ENCODE measurements at places on chromosomes 7 and 10.

- DNase-seq = no peak
Measured at GRCh38 chr10:130456616-130457015, 320.4 kb downstream of the GLRX3 start.

DNA sequence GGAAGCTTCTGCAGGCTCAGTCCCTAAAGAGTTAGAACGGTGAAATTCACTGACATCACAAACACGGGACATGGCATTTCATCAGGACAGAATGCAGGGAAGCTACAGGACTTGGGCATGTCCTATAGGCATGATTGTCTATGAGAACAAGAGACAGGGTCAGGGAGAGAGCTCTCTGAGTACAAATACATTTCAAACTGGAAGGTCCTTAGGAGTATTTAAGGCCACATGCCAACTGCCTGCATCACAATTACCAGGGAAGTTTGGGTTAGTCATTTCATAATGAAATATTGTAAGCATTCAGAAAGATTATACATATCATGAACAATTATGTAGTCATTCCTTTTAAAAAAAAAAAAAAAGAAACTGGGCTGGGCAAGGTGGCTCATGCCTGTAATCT lies 71.3 kb downstream of the CREB3L2 start:
- DNase-seq = no peak

DNA sequence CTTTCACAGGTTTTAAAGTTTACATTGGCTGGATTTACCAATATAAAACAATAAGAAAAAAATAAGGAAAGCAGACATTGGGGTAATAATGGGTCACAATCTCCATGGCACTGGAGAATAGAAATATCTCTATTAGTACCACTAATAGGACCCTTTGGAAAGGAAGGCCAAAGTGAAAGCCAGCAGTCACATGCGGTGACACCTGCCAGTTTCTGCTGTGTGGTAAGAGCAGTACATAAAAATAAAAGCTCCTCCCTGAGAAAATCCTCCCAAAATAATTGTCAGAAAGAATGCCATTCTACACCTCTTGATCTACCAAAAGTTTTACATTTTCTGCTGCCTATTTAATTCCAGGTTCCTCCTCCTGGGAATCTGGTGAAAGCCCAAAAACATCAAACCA lies 30.4 kb upstream of the SLC13A1 start:
- DNase-seq = no peak

DNA sequence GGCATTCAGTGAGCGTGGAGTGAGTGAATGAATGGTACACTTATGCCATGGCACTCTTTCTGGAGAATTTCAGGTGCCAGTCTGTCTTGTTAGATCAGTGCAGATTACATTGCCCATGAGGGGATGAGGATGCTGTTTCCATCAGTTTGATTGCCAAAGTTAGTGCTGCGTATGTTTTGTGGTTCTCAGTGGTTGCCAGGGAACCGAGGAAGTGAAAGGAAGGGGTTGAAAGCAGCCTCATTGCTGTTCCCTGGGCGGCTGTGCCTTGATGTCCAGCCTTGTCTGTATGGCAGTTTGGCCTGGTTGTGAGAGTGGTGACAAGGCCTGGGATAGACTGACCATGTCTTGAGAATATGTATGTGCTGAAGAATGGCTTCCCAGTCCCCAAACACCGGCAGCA lies 30.2 kb downstream of the WBP1L start:
- no peak for DNase-seq

DNA sequence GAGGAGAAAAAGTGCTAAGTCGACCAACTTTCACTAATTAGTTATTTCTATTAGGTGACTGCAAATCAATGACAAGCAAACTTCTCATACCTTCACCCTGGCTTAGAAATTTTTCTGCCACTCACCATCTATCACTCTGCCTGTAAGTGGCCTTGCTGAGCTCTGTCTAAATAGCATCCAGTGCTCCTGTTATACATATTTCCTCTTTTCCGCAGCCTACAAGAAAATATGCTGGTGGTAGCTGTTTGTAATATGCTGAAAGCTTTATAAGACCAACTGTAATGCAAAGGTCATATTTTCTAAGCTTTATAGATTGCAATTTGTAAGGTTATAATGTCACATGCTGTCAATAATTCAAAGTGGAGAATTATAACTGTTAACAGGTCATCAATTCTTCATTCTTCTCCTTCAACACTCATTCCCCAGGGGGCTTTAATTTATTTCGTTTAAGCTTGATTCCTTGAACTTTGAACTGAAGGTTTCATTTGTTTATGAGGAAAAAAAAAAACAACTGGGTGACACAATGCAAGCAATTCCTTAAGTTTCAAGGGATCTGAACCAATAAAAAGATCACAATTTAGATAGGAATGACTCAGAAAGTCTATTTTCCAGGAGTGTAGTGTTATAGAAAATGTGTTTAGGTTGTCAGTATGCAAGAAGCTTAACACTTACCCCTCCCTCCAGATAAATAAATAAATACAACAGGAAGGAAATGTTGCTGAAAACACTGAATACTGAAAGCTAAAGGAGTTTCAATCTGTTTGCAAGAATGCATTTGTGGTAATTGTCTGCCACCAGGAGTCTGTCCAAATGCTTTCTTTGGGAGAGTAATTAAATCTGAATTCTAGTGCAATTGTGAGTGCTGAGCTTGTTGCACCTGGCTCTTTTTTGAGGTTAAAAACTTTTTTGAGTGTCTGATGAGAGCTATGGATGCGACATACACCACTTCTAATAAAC lies 183.7 kb downstream of the SORCS1 start:
- DNase-seq = no peak

DNA sequence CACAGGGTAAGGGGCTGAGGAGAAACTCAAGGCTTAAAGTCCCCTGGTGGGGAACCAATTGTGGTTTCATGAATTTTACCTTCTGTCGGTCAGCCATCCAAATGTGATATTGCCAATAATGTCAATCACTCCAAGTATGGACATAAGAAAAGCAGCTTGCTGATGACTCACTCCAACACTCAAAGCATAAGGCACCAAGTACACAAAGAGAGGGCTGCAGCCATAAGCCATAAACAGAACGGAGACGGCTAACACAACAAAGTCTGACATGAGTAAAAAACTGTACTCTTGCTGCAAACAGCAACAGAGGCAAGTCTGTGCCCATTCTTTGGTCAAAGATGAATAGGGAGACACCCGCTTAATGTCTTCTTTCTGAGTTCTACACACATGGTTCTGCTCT lies 24.2 kb downstream of the IFIT5 start:
- DNase-seq = no peak

GRCh38 chr10:12635127-12635541 lies 285.8 kb downstream of the CAMK1D start:
- DNase-seq = no peak

- no peak for DNase-seq
Measured at GRCh38 chr7:135831455-135832195, 83.0 kb upstream of the FAM180A start.

DNA sequence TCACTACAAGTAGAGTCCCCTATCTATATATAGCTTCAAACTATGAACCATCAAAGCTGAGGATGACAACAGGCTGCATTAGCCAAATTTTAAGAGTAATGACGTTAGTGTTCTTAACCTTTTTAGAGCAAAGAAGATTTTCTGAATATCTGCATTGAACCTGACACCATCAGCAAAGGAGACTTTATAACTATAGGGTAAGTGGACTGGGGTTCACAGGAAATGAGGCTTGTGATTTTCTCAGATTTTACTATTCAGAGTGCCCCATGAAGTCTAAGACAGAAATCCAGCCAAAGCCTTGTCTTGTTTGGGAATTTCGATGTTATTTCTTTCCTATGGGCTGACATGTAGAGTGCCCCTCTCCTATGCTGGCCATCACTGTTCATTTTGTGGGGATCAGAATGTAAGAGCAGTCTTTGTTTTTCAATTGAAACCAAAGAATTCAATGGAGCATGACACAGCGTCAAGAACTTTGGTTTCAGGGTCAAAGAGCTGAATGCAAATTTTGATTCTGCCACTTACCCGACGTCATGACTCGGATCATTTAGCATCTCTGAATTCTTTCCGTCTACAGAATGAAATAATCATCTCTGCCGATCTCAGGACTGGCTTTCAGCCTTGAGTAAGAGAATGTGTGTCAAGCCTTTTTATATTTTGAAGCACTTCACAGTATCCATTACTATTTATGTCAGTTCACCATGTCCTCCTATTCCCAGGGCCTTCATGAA lies 52.7 kb downstream of the DENND11 start:
- DNase-seq = no peak

GRCh38 chr10:19629567-19629966 lies 186.7 kb upstream of the PLXDC2 start:
- DNase-seq = no peak

- DNase-seq = no peak
Measured at GRCh38 chr7:97145068-97145467, 27.6 kb downstream of the SDHAF3 start.

DNA sequence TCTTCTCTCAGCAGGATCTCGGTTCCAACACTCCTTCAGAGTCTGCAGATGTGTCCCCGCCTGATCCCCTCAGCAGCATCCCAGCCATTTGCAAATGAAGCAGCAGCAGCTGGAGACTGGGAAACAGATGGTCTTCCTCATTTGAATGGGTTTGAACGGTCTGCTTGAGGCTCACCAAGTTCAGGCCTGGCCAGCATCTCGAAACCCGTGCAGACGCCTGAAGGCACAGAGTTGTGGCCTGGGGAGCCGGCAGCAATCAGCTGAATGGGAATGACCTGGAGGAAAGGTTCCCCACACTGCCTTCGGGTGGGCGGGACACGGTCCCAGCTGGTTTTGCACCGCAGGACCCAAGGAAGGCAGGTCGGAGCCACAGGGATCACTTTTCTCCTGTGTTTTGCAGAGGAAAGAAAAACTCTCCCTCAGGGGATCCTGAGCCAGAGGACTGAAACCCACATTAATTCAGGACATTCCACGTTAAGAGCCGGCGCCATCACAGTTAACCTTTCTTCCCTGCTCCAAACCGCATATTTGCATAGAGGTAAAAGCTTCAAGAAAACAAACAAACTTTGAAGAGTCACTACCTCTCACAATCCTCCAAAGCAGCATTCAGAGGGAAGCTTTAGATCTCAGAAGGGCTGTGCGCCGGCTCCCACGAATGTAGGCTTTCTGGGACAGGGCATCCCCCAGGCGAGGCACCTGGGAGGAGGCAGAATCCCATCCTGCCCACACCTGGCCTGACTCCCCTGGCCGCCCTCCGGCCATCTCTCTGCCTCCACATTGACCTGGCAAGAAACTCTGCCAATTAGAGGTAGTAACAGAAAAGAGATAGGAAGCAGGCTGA lies 17.7 kb downstream of the FGFR2 start:
- no peak for DNase-seq

GRCh38 chr7:23196306-23196705 lies 14.5 kb downstream of the NUP42 start:
- DNase-seq = no peak

- DNase-seq = no peak
Measured at GRCh38 chr10:7891634-7892033, 73.3 kb downstream of the TAF3 start.

DNA sequence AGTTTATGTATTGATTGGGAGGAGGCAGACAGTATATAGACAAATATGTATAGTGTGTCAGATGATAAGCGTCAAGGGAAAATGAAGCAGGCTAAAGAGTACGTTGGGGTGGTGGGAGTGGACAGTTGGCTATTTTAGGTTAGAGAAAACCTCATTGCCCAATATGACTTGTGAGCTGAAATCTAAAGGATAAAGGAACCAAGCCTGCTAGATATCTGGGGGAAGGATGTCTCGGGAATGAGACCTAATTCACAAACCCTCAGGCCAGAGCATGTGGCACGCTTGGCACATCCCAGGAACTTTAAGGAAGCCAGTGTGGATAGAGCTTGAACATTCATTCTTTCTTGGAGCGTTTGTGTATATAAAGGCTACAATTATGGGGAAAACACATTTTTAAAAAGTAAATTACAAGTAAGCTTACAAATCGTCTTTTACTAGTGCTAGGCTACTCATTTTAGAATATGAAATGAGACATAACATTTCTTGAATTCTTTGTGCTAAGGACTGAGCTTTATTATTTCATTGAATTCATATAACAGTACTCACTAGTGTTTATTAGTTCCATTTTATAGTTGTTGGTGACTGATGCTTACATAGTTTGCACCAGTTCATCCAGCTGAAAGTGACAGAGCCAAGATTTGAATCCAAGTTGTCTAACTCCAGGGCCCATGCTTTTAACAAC lies 9.7 kb downstream of the FHIP2A start:
- no peak for DNase-seq

GRCh38 chr10:7649673-7650300 lies 17.0 kb downstream of the ITIH5 start:
- DNase-seq = no peak

- no peak for DNase-seq
Measured at GRCh38 chr10:107918171-107918570, 753.7 kb upstream of the SORCS1 start.

DNA sequence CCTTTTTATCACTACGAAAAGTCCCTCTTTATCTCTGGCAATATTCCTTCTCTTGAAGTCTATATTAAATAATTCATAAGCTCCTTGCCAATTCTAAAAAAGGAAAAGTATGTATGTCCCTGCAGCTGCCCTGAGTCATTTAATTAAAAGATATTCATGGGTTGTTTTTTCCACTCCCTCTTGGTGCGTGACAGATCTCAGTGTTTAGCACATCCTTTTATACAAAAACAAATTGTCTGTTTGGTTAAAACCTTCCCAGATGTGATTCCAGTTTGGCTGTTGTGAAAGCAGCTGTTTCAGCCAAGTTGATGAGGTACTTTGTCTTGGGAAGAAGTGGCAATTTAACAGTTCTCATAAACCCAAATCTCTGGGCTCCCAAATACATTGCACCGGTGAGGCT lies 33.8 kb upstream of the PRLHR start:
- DNase-seq = no peak

GRCh38 chr10:77197544-77197943 lies 440.1 kb downstream of the KCNMA1 start:
- DNase-seq = no peak

GRCh38 chr10:99123336-99123735 lies 112.3 kb downstream of the HPSE2 start:
- no peak for DNase-seq

GRCh38 chr10:67793313-67793712 lies 44.7 kb downstream of the DNAJC12 start:
- no peak for DNase-seq

DNA sequence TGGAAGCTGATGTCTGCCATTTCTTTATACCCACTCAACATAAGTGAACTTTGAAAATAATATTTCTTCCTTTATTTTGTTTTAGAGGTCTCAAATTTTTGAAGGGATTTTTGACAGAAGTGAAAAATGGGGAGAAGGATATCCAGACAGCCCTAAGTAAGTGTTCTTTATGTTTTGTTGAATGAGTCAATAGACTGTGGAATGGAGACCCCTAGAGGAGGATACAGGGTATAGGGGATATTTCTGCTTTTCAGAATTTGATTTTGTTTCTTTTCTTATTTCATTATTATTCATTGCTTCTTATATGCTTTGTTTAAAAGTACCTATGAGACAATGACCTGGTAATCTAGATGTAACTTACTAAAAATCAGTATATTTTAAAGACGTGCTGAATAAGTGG lies 34.4 kb downstream of the PLEKHA8 start:
- no peak for DNase-seq

DNA sequence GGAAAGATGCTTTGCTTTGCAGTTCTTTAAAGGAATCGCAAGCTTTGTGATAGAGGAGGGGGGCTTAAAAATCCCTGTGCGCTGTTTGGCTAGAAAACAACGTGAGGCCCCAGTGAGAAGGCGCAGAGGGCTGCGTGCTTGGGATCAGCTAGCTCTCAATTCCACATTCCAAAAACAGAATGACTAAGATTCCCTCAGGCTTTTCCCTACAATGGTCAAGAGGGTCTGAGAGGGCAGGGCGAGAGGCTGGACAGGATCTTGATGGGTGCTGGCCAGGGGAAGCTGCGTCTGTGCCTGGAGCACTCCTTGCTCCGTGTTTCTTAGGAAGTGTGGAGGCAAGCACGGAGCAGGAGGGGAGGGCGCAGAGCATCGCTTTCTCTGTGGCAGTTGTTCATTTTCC lies 72.1 kb upstream of the INHBA start:
- DNase-seq = no peak

All from GDM1 (cell line).